ENCODE measurements at places on chromosomes 7 and 10. TPM values are rescaled to one million over a fixed set of nuclear protein-coding genes. Genes with fewer than 3 reads are reported as not detected.

ODAD2 gene
- not detected for polyA plus RNA-seq

TUBAL3 gene
- polyA plus RNA-seq, result not detected

POLR2J2 gene
- polyA plus RNA-seq, result 0.56 TPM

FIGNL1 gene
- 11.3 TPM for polyA plus RNA-seq

SPDYE11 gene
- polyA plus RNA-seq, result 1.4 TPM

HECTD2 gene
- polyA plus RNA-seq, result 38.8 TPM

SLC18A3 gene
- not detected for polyA plus RNA-seq

HMX2 gene
- polyA plus RNA-seq, result not detected

VWDE gene
- polyA plus RNA-seq, result 2.6 TPM

MYL7 gene
- 2.4 TPM for polyA plus RNA-seq

PNLIPRP2 gene
- polyA plus RNA-seq, result not detected

MAGI2 gene
- polyA plus RNA-seq, result 67.8 TPM

HHEX gene
- polyA plus RNA-seq, result not detected

AOC1 gene
- polyA plus RNA-seq, result not detected

VWA2 gene
- not detected for polyA plus RNA-seq

TRUB1 gene
- polyA plus RNA-seq, result 26.0 TPM
